ENCODE measurements at places on chromosomes 2 and 18.

DNA sequence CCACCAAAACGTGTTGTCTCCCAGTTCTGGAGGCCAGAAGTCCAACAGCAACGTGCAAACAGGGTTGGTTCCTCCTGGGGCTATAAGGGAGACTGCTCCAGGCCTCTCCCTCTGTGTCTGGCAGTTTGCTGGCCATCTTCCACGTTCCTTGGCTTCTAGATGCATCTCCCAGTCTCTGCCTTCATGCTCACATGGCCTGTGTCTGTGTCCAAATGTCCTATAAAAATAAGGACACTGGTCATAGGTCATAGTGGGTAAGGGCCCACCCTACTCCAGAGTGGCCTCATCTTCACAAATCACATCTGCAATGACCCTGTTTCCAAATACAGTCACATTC, 69.4 kb upstream of the TAF1B start:
- DNase-seq = no peak

DNA sequence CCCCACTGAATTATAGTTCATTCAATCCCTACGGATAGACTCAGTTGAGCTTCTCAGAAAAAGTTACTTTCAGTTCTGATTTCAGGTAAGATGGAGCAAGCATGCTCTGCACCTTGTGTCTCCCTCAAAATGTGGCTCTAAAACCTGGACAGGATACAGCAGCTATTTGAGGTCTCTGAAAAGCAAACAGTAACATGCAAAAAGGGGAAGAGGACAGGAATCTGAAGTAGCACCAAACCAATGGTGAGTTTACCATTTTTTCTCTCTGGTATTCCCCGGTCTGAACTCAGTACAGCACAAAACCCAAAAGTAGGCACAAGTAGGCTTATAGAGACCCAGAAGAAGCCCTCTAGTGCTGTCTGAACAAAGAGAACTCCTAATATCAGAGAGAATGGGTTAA, 34.1 kb downstream of the LANCL1 start:
- no peak for DNase-seq

GRCh38 chr18:39835303-39836030, 2119.6 kb upstream of the PIK3C3 start:
- DNase-seq = no peak

GRCh38 chr2:134774786-134775641, 56.2 kb upstream of the TMEM163 start:
- DNase-seq = no peak

Measured in vagina (tissue), 2 donors.